ENCODE measurements at places on chromosomes 7 and 10.
A peak's percentile ranks its signal among the peaks of the same experiment; 100 is the strongest.

DNA sequence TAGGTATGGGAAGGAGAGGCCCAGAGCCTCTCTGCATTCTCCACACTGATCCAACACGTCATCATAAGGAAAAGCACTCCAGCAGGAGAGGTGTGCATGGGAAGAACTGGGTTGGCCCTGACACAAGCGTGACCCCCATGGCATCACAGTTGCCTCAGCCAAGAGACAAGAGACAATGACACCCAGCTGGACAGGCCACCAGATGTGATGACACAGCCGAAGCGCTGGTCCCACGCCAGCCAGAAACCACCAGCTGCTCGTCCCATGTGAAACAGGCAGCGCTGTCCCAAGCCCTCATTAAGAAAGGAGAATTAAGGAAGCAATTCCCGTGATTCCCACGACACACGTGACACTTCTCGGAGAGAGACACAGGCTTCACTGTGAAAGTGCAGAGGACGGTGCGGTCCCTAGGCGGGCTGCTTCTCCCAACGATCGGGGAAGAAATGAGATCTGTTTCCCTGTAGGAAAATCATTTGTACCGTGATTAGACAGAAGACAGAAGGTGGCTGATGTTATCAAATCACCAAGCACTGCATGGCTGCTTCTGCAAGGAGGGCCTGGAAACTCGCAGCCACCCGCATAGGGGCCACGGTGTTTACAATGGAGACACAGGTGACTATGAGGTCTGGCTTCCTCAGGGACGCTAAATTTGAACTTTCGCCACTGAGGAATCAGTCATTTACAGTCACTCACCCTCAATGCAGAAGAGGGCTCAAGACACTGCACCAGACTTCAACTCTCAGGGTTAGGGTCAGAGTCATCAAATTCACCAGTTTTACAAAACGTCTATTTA, 74.5 kb downstream of the DIP2C start:
- no peak for DNase-seq

DNA sequence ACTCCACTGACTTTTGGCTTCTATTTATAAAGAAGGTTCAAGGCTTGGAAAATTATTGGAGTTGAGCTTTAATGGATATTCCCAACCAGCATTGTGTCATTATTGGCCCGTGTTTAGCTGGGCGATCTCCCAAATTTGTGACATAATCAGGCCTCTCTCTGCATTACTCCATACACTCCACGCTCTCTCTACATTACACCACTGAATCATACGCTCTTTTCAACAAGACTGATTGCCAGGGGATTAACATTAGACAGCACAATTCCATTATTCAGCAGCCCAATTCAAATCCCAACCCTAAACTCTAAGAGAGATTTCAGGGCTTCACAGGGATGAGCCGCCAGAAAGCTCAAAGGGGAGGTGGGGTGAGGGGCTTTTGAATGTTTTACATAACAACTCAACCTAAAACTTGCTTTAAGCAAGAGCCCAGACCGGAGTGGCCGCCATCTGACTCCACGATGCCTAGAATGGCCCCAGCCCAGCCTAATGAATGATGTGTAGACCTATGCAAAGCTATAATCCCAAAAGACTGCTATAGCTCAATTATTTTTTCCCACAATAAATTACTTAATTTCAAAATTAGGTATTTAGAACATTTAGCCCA, 61.8 kb downstream of the FGFR2 start:
- no peak for DNase-seq

GRCh38 chr7:64653721-64654401, 12.1 kb upstream of the ZNF107 start:
- no peak for DNase-seq

DNA sequence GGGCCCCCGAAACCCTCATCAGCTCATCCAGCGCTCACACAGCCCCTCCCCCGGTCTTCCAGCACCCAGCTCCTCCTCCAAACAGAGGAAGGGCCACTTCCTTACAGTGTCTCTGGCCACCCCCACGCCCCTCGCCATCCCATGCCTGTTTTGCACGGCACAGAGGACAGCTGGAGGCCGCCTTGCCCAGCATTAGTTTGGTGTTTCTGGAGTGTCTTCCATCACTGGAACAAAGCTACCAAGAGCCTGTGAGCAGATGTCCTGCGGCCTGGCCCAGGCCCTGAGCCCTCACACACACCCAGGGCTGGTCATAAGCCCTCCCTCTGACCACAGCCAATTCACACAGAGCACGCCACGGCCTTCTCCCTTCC, 82.3 kb downstream of the MAD1L1 start:
- DNase-seq: no peak

DNA sequence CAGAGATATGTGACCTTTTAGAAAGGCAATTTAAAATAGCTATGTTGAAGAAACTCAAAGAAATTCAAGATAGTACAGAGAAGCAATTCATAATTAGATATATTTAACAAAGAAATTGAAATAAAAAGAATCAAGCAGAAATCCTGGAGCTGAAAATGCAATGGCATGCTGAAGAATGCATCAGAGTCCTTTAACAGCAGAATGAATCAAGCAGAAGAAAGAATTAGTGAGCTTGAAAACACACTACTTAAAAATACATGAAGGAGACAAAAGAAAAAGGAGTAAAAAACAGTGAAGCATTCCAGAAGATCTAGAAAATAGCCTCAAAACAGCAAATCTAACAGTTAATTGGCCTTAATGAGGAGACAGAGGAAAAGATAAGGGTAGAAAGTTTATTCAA, 20.0 kb downstream of the ZPBP start:
- no peak for DNase-seq

- DNase-seq: peak; percentile 95
Measured at GRCh38 chr7:75994388-75995051, at the start of gene TMEM120A. TMEM120A (minus strand) TSS chr7:75994595; CDS start chr7:75994570, 25 bp downstream.

DNA sequence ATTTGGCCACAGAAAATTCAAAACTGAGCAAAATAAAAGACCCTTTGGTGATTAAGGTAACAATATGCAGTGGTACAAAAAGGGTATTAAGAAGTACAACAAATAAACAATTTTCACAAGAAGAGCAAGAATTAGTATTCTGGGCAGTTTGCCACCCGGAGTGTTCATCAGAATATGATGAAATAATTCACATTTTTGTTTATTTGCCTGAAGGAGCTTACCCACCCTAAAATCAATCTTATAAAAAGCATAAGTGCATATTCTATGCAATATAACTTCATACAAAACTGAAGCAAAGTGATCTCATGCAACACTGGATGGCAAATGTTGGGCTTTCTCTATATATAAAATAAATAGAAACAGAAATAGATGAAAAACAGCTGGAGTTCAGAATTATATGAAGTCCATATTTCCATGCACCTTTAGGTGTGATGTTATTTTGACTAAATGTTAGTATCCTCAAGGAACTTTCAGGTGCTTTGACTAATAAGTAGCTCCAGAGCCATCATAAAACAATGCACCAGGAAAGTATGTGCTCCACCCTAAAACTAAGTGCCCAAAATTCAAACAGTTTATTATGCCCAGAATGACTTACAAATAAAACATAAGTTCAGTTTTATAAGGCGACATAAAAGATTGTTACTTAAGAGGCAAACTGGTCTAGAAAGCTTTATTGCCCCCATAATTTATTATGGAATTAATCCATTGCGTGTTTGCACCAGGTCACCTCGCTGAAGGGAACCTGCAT, 474.3 kb downstream of the SEMA3D start:
- no peak for DNase-seq

Data from A673 (cell line).